GM12878 (cell line): ENCODE measurements at places on chromosomes 2 and 18. TPM values are rescaled to one million over a fixed set of nuclear protein-coding genes. Genes with fewer than 3 reads are reported as not detected.

Gene NEUROD1
- not detected in 2 replicates for total RNA-seq

Gene CAPN13
- not detected in 2 replicates for total RNA-seq

Gene EIPR1
- total RNA-seq: 39.0 and 43.4 TPM in 2 replicates

Gene SLC19A3
- total RNA-seq: not detected in 2 replicates

Gene CNGA3
- total RNA-seq: not detected in 2 replicates

Gene GRB14
- total RNA-seq: not detected in 2 replicates

Gene CRYGD
- not detected in 2 replicates for total RNA-seq

Gene RIT2
- total RNA-seq: not detected in 2 replicates

Gene TEX44
- total RNA-seq: not detected in 2 replicates

Gene CYP27A1
- total RNA-seq: 0.61 and 0.72 TPM in 2 replicates

Gene RAX
- total RNA-seq: not detected in 2 replicates

DNA sequence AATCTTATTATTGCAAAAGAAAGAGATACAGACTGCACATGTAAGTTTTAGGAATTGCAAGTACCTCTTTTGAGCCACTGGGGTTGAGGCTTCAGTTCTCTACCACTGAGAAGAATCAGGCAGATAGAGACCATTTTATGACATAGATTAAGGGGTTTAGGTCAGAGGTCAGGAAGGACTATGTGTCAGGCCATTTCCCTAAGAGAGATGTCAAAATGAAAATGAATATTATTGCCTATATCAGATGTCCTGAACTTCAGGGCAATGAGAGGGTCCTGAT lies 113.7 kb downstream of the GATA6 start:
- peaks cover 3% of the 10 kb centered on the region; the same call in 1 of the 2 replicates for H3K27me3 ChIP-seq
- no peak overlapping the region for H3K4me3 ChIP-seq
- no peaks in the 10 kb centered on the region for H3K4me1 ChIP-seq
- H3K27ac ChIP-seq: no peak overlapping the region
- H3K36me3 ChIP-seq: no peaks in the 10 kb centered on the region

- no peaks in the 10 kb centered on the region for H3K4me1 ChIP-seq
- H3K27ac ChIP-seq: no peak overlapping the region
- peaks cover 4% of the 10 kb centered on the region; the same call in 1 of the 2 replicates for H3K27me3 ChIP-seq
- no peak for DNase-seq
- no peaks in the 10 kb centered on the region for H3K36me3 ChIP-seq
These were observed 30.1 kb upstream of the GNAL start for GRCh38 chr18:11658989-11659388.

DNA sequence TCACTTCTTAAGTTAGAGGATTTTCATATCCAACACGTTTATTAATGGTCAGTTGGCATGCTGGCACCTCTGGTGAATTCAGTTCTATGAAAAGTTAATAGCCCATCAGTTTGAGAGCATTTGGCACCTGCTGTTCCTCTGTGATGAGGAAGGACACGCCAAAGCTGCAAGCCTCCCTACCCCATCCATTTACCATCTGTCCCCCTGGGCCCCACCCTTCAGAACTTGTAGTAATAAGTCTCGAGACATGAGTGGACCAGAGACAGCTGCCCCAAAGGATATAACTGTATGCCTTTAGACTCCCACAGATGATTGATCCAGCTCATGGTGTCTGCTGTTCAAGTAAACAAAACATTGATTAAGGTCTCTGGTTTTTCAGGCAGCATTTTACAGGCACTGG lies 6.3 kb downstream of the OST4 start:
- H3K36me3 ChIP-seq: peaks cover 3% of the 10 kb centered on the region; the same call in 1 of the 2 replicates
- peaks cover 3% of the 10 kb centered on the region for H3K4me1 ChIP-seq
- H3K27ac ChIP-seq: no peak overlapping the region
- H3K4me3 ChIP-seq: no peak overlapping the region
- no peaks in the 10 kb centered on the region for H3K27me3 ChIP-seq
- no peak for DNase-seq

GRCh38 chr2:21361957-21362486 lies 238.3 kb downstream of the TDRD15 start:
- H3K4me3 ChIP-seq: no peak overlapping the region
- DNase-seq: no peak
- no peaks in the 10 kb centered on the region for H3K36me3 ChIP-seq
- no peaks in the 10 kb centered on the region for H3K4me1 ChIP-seq
- no peak overlapping the region for H3K27ac ChIP-seq
- H3K27me3 ChIP-seq: no peaks in the 10 kb centered on the region

DNA sequence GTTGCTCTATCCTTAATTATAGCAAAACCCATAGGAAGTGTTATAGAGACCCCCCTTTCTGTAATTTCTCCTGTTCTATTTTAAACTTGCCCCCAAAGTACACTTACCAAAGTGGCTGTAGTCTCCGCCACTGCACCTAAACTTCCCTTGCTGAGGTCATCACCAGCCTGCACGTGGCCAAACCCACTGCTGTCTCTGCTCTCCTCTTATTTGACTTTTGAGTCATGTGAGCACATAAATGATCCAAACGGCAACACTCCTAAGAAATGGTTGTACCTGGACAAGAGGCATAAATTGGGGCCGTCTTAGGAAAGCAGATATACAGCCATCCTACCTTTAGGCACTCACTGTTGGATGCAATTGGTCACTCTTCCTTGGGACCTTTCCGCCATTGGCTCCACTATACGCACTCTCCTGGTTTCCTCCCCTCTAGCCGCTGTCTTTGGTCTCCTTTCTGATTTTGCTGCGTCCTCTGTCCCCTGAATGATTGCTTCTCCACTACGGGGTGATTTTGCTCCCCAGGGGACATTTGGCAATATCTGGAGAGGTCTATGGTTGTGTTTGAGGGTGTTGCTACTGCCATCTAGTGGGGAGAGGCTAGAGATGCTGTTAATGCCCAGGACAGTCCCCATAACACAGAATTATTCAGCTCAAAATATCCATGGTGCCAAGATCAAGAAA lies 19.2 kb upstream of the IL36G start:
- no peak overlapping the region for H3K4me3 ChIP-seq
- no peaks in the 10 kb centered on the region for H3K4me1 ChIP-seq
- H3K27me3 ChIP-seq: peaks cover 5% of the 10 kb centered on the region
- DNase-seq: no peak
- H3K36me3 ChIP-seq: no peaks in the 10 kb centered on the region

- no peak overlapping the region for H3K27ac ChIP-seq
- no peak for DNase-seq
- H3K36me3 ChIP-seq: no peaks in the 10 kb centered on the region
- no peak overlapping the region for H3K4me3 ChIP-seq
These were observed 502.9 kb upstream of the ID2 start for GRCh38 chr2:8178911-8179310.

GRCh38 chr2:240965905-240966456 lies 32.4 kb upstream of the SNED1 start:
- H3K4me1 ChIP-seq: no peaks in the 10 kb centered on the region
- H3K27me3 ChIP-seq: no peaks in the 10 kb centered on the region
- no peak overlapping the region for H3K4me3 ChIP-seq
- DNase-seq: no peak

GRCh38 chr18:1092228-1092627 lies 187.6 kb downstream of the ADCYAP1 start:
- no peak overlapping the region for H3K27ac ChIP-seq
- no peaks in the 10 kb centered on the region for H3K27me3 ChIP-seq
- no peak overlapping the region for H3K4me3 ChIP-seq
- no peaks in the 10 kb centered on the region for H3K36me3 ChIP-seq
- H3K4me1 ChIP-seq: no peaks in the 10 kb centered on the region

DNA sequence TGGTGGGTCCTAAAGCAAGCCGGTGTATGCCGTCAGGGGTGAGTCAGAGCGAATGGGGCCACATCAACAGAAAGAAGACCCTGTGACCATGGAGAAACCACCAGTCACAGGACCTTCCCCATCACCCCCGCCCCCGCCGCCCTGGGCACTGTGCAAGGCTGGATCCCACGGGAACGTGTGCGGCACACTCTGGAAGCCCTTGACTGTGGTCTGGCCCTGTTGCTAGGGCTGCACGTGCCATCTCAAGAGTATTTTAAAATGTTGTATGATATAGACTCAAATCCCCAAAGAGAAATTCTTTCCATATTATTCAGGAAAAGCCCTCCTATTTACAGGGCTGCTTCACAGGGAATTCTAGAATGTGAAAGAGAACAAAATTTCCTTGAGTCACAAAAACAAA lies 174.8 kb downstream of the BCL2 start:
- peaks cover 48% of the 10 kb centered on the region for H3K4me1 ChIP-seq
- H3K36me3 ChIP-seq: 0 out of 2 replicates have a peak, but pooled peaks cover 4% of the 10 kb centered on the region
- DNase-seq: no peak
- no peaks in the 10 kb centered on the region for H3K27me3 ChIP-seq
- no peak overlapping the region for H3K27ac ChIP-seq

- peaks cover 3% of the 10 kb centered on the region for H3K36me3 ChIP-seq
- H3K27ac ChIP-seq: no peak overlapping the region
These were observed 44.5 kb downstream of the ABHD3 start for GRCh38 chr18:21660078-21660477.

DNA sequence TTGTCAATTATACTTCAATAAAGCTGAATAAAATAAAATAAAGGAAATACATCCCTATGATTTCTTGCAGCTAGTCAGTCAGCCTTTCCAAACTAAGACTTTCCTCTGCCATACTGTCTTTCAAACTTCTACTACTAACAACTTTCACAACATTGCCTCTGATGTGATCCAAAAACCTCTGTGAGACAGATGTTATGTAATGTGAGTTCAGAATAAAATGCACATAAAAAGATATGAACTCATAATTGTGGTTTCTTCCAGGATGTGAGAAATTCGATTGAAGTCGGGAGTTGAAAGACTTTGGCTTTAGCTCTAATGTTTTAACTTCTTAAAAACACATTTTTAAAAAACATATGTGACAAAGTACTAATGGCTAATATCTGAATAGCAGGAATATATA lies 98.7 kb downstream of the PIGN start:
- no peak overlapping the region for H3K4me3 ChIP-seq
- no peak overlapping the region for H3K27ac ChIP-seq
- H3K4me1 ChIP-seq: no peaks in the 10 kb centered on the region
- H3K27me3 ChIP-seq: no peaks in the 10 kb centered on the region
- DNase-seq: no peak

DNA sequence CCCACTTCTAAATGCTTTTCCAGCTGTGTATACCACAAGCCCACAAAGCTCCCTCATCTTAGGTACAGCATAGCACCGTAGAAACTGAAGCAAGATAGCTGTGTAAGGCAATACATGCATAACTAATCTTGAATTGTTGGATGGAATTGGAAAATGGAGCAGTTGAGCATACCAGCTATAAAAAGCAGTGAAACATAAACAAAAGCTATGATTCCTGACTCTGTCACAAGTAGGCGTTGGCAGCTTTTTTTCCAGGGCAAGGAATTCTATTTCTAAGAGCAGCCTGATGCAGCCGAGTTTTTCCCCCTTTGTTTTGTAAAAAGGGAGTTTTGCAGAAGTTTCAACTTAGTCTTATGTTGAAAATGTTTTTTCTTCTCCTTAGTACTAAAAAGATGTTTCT lies 32.4 kb downstream of the MOGAT1 start:
- H3K4me3 ChIP-seq: no peak overlapping the region
- H3K4me1 ChIP-seq: peaks cover 8% of the 10 kb centered on the region
- no peaks in the 10 kb centered on the region for H3K36me3 ChIP-seq
- H3K27me3 ChIP-seq: no peaks in the 10 kb centered on the region
- DNase-seq: no peak

DNA sequence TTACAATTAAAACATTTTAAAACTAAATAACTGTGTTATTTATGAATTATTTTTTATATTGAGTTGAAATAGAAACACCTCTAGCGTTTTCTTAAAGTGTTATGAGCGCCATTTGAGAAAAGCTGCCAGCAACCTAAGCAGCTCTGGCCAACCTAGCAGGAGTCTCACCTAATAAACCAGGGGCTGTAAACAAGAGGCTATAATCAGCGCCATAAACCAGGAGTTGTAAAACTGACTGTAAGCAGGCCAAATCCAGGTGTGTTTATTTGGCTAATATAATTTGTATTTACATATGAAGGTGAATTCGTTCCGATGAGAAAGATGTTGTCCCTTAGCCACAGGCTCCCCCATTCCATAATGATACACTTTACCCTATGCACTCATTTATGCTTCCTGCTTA lies 34.7 kb downstream of the LRRTM1 start:
- no peak overlapping the region for H3K4me3 ChIP-seq
- H3K27me3 ChIP-seq: no peaks in the 10 kb centered on the region
- H3K4me1 ChIP-seq: no peaks in the 10 kb centered on the region
- no peak for DNase-seq
- H3K36me3 ChIP-seq: no peaks in the 10 kb centered on the region

DNA sequence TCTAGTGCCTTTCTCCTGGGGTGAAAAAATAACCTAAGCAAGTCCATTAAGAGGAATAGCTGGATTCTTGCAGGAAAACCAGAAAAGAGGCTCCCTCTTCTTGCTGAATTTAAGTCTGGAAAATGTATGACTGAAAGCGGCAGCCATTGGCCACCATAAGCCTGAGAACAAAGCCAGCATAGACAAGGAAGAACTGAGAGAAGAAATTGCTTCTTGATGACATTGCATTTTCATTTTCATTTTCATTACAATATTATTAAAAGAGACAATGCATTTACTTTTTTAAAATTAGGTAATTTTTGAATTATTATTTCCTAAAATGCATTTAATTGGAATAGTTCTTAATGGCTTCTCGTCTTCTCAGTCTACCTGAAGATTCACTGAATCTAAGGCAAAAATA lies 1157.5 kb upstream of the ZEB2 start:
- no peaks in the 10 kb centered on the region for H3K27me3 ChIP-seq
- H3K36me3 ChIP-seq: no peaks in the 10 kb centered on the region
- no peak for DNase-seq
- no peak overlapping the region for H3K4me3 ChIP-seq
- no peak overlapping the region for H3K27ac ChIP-seq

GRCh38 chr2:45776160-45776955 lies 124.9 kb downstream of the PRKCE start:
- DNase-seq: no peak
- no peak overlapping the region for H3K4me3 ChIP-seq
- H3K27ac ChIP-seq: no peak overlapping the region
- H3K27me3 ChIP-seq: no peaks in the 10 kb centered on the region
- H3K4me1 ChIP-seq: peaks cover 13% of the 10 kb centered on the region
- no peaks in the 10 kb centered on the region; the same call in 1 of the 2 replicates for H3K36me3 ChIP-seq

DNA sequence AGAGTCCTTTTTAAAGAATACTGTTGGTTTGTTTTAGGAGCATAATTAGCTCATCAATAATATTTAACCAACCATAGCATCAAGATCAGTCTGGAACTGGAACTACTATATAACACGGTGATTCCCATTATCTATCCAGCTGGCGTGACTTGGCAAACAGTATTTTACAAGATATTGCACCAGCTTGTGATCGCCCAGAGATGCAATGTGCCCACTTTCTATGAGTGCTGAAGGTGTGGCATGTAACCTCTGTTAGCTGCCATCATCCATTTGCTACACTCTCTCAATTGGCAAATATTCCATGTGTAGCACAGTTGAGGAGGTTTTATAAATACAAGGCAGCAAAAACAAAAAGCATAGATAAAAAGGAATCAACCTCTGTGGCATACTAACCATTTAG lies 64.9 kb downstream of the FIGN start:
- H3K27me3 ChIP-seq: no peaks in the 10 kb centered on the region
- no peak overlapping the region for H3K27ac ChIP-seq
- H3K4me1 ChIP-seq: no peaks in the 10 kb centered on the region
- no peak overlapping the region for H3K4me3 ChIP-seq

- no peaks in the 10 kb centered on the region for H3K36me3 ChIP-seq
- no peak overlapping the region for H3K4me3 ChIP-seq
- H3K4me1 ChIP-seq: no peaks in the 10 kb centered on the region
- H3K27ac ChIP-seq: no peak overlapping the region
- no peaks in the 10 kb centered on the region for H3K27me3 ChIP-seq
These were observed 79.3 kb upstream of the ITPRID2 start for GRCh38 chr2:181812106-181812743.

- H3K27ac ChIP-seq: no peak overlapping the region
- H3K4me3 ChIP-seq: no peak overlapping the region
- no peak for DNase-seq
- H3K4me1 ChIP-seq: no peaks in the 10 kb centered on the region
- no peaks in the 10 kb centered on the region for H3K27me3 ChIP-seq
- H3K36me3 ChIP-seq: no peaks in the 10 kb centered on the region
These were observed 117.5 kb downstream of the TMEM163 start for GRCh38 chr2:134601264-134601663.
